Activated CD4-positive, alpha-beta memory T cell treated with anti-CD3 and anti-CD28 coated beads, Interleukin-2, amount 10 ng/mL, durations not matched to agents 7 days and 5 days (primary cell): ENCODE measurements at places on chromosomes 12 and 14. TPM values are rescaled to one million over a fixed set of nuclear protein-coding genes. Genes with fewer than 3 reads are reported as not detected.

DNA sequence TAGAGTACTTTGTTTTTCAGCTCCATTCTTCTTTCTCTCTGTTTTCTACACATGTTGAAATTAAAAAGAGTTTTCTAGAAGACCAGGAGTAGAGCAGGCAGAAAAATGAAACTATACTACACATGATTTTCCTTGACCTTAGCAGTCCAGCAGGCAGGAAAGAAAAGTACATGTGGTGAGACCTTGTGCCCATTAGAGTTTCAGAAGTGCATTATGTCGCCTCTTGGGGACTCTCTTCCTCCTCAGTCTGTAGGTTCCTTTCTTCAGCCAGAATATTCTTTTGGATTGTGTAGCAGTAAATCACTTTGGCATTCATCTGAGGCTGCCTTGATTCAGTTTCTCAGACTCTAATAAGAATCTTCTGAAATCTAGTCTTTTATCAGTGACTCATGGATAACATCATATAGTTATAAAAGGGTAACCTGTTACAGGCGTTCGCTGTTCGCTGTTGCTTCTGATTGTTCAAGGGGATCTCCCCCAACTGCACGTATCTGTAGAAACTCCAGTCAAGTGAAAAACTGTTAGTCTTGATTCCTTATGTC is 161.8 kb downstream of the ANO4 start:
- DNase-seq = no peak

The RNFT2 gene
- total RNA-seq = 9.8 TPM

GRCh38 chr14:77926942-77927341 is 127.0 kb downstream of the ADCK1 start:
- no peak for DNase-seq

The KRT78 gene
- total RNA-seq = not detected
